ENCODE measurements at places on chromosomes 12 and 14. TPM values are rescaled to one million over a fixed set of nuclear protein-coding genes. Genes with fewer than 3 reads are reported as not detected.

The PRKD1 gene
- 8.2 TPM for total RNA-seq

DNA sequence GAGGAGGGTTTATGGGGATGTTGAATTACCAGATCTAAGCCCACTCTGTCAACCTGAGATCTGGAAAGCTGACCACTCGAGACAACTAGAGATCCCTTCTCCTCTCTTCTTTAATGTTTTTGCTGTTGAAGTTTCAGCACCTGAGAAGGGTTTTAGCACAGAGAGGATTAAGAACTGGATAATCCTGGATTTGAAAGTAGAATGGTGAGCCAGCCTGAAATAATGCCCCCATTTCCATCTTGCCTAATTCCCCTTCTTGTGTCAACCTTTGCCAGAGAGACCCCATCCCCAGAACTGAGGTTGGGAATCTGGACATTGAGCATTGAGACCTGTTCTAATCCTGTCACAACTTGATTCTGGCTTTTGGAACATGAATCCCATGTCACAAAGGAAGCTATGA, 87.8 kb upstream of the RFLNA start:
- DNase-seq = no peak

The IAPP gene
- not detected for total RNA-seq

DNA sequence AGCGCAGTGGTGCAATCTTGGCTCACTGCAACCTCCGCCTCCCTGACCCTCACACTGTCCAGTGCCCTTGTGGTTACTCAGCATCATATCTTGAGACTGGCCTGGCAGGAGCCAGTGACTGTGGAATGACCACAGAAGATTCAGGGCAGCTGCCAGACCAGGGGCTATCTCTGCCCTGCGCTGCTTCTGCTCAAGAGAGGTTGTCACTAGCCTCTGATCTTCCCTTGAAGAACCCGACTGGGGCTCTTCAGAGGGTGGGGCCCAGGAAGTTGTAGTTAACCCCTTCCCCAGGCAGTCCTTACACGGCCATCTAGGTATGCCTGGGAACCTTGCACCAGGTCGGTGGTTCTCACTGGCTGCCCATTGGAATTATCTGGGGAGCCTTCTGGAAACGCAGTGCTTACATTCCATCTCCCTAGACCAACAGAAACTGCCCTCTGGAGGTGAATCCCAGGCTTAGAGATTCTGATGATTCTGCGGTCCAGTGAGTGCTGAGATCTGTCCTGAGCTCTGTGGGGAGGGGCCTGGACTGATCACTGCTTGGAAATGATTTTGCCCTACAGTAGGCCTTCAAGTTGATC, 41.4 kb downstream of the PLEKHG3 start:
- DNase-seq = no peak

GRCh38 chr14:68651652-68652432, 141.0 kb downstream of the ZFP36L1 start:
- DNase-seq = no peak

DNA sequence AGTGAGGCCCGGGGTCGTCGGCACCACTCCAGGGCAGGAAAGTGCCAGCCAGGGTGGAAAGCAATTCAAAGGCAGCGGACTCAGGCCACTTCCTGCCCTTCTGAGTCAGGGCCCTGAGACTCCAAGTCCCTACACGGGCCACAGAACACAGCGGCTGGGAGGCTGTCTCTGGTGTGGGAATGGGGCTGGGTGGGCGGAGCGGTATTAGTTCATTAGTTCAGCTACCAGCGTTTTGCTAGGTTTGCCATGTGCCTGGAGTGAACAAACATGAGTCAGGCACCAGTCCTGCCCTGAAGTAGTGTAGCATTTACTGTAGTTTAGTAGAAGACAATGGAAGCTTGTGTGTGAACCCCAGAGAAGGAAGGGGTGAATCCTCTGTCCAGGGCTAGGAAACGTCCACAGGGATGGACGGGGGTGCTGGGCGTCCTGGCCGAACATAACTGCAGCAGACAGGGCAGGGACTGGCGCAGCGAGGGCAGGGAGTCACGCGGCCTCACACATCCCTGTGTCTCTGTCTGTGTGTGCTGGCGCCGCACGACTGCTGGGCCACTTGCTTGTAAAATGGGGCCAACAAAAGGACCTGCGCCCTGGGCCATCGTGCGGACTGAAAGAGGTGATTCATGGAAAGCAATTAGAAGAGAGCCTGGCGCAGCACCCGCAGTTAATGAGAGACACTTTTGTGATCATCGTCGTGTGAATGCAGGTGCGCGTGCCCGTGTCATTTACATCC, 186.4 kb upstream of the PRMT8 start:
- DNase-seq = no peak

GRCh38 chr12:75177997-75178396, 31.6 kb downstream of the KCNC2 start:
- peak; percentile 67 for DNase-seq

The BICDL1 gene
- total RNA-seq = 22.2 TPM

DNA sequence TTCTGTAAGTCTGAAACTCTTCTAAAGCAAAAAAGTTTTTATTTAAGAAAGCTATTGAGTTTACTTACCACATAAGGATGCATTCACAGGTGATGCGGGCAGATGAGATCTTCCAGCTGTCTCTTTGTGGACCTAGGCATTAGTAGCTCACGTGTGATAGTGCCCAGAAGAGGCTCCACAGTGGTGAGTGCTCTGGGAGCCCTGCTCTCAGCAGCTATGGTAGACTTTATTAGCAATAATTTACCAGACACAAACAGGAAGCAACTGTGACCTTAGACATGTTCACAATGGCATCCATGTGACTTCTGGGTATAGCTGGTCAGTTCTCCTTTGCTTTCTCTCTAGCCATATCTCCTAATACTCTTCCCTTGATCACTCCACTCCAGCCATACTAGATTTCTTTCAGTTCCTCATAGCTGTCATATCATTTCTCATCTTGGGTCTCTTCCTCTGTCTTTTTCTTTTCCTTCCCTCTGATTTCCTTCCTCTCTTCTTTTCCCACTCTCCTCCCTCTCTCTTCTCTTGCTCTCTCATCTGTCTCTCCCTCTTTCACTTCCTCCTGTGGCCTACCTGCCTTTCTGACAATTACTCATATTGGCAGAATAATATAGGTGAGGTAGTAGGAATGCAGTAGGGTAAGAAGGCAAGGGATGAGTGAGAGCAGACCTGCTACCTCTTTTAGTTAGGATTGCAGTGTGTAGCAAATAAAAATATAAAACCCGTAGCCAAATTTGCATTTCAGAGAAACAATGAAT, 75.2 kb upstream of the SCAF11 start:
- DNase-seq = no peak

The LRP6 gene
- 22.0 TPM for total RNA-seq

GRCh38 chr12:31440586-31440985, 114.6 kb upstream of the SINHCAF start:
- DNase-seq = no peak

DNA sequence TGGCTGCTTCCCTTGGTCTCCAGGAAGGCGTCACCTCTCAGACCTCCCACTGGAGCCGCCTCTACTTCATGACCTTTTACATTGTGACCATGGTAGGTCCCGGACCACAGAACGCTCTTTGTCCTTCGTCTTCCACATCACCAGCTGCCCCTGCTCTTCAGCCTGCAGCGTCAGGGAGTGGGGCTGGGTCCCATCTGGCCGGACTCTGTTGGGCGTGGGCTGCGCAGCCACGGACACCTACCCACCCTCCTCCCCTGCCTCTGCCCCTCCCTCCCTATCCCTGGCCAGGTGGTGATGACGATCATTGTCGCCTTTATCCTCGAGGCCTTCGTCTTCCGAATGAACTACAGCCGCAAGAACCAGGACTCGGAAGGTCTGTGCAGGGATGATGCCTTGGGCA, 43.3 kb downstream of the SLC8B1 start:
- no peak for DNase-seq

- no peak for DNase-seq
Observed at GRCh38 chr14:37114559-37114958, 57.8 kb downstream of the SLC25A21 start.

DNA sequence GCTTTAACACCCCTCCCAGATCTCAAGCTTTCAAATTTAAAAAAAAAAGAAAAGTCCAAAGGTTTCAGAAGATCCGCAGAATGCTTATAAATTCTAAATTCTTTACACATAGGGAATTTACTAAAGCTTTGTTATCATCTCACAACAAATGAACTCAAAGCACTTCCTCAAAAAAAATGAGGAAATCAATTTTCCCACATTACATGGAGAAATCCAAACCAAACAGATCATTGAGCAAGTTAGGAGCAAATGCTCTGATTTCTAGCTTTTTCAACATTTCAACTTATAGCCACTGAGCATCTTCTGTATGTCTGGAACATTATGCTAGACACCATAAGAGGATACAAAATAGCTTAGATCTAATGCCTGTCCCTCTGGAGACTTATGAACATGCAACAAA, 161.0 kb downstream of the CEP128 start:
- no peak for DNase-seq

DNA sequence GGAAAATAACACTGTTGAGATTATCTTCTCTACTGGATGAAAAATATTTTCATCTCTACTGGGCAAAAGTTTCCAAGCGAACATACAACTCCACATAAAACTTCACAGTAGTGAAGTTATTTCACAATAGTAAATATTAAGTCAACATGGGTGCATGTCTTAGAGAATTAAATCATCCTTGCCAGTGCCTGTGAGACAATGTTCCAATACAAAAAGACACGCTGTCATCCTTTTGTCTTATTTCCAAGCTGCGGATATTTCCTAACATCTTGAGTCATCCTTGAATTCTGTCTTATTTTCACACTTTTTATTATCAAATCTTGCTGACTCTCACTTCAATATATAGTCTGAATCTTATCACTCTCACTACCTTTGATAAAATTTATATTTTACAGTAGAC, 142.9 kb upstream of the KITLG start:
- DNase-seq = no peak

GRCh38 chr14:104075530-104076151, 9.9 kb upstream of the ASPG start:
- no peak for DNase-seq

DNA sequence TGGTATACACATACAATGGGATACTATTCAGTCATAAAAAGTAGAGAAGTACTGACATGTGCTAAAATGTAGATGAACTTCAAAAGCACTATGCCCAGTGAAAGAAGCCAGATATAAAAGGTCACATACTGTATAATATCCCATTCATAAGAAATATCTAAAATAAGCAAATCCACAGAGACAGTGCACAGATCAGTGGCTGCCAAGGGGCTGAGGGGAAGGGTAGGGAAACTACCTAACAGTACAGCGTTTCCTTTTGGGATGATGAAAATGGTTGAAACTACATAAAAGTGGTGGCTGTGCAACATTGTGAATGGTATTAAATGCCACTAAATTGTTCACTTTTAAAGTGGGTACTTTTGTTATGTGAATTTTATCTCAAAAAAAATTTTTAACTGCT, 11.9 kb downstream of the EAPP start:
- no peak for DNase-seq

GRCh38 chr14:61992139-61992538, 229.9 kb downstream of the SNAPC1 start:
- DNase-seq = no peak

The COX8C gene
- total RNA-seq = not detected

The BBOF1 gene
- total RNA-seq = 1.9 TPM

DNA sequence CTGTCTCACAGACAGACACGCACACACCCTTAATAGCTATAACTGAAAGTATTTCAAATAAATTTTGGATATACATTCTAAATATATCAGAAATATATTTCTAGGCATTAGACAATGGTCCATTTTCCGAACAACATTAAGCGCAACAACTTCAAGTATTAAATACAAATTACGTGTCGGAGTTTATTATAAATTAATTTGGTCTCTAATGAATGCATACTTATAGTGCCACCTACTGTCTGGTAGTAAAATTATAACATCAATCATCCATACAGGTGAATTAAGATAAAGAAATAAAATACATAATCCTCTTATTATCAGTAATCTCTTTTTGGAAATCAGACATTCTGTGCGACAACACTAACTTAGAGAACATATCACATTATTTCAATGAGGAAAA, 27.2 kb upstream of the CMAS start:
- no peak for DNase-seq

The SLC2A14 gene
- not detected for total RNA-seq

- no peak for DNase-seq
Observed at GRCh38 chr14:28773861-28774691, 7.5 kb downstream of the FOXG1 start.

- no peak for DNase-seq
Observed at GRCh38 chr14:94611179-94611578, 1.0 kb upstream of the SERPINA3 start.

The AQP5 gene
- total RNA-seq = 0.72 TPM

The SRRM4 gene
- not detected for total RNA-seq

GRCh38 chr12:53998110-53998899, 1.7 kb upstream of the HOXC9 start:
- no peak for DNase-seq
